ENCODE measurements at places on chromosomes 5 and 9. TPM values are rescaled to one million over a fixed set of nuclear protein-coding genes. Genes with fewer than 3 reads are reported as not detected.

- no peak for DNase-seq
Observed at GRCh38 chr9:3856592-3856991, 330.8 kb upstream of the RFX3 start.

GRCh38 chr9:123796618-123797484, 133.1 kb downstream of the DENND1A start:
- DNase-seq, result no peak

DNA sequence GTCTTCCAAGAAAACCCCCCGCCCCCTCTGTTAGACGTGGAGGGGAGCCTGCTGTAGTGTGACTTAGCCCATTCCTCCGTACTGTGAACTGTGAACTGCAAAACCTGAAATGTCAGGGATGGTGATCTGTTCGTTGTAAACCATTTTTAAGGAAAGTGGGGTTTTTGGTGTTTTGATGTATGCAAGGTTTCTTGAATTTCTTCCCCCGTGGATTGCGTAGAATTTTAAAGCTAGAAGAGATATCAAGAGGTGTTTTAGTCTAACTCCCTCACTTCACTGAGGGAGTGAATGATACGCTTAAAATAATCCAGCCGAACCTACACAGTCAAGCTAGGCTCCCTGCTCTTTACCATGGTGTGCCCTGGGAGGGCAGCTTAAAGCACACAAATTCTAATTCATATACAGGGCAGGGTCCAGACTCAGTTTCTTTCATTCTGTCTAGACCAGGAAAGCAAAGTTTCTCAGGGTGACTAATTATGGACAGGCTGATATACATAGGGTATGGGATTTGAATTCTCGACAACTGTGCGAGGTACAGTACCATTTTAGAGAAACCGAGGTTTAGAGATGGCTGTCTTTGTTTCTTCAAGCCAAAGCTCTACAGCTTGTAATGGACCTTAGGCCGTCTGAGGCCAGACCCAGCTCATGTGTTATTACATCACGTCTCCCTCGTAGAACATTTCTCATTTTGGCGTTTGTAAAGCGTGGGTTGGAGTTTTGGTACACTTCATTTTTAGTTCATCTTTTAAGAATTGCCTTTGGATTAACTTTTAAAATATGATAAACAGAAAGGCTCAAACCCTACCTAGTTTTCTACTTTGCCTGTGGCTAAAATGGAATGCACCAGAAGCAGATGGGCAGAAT, 2.7 kb downstream of the PTGER4 start:
- DNase-seq, result no peak

DNA sequence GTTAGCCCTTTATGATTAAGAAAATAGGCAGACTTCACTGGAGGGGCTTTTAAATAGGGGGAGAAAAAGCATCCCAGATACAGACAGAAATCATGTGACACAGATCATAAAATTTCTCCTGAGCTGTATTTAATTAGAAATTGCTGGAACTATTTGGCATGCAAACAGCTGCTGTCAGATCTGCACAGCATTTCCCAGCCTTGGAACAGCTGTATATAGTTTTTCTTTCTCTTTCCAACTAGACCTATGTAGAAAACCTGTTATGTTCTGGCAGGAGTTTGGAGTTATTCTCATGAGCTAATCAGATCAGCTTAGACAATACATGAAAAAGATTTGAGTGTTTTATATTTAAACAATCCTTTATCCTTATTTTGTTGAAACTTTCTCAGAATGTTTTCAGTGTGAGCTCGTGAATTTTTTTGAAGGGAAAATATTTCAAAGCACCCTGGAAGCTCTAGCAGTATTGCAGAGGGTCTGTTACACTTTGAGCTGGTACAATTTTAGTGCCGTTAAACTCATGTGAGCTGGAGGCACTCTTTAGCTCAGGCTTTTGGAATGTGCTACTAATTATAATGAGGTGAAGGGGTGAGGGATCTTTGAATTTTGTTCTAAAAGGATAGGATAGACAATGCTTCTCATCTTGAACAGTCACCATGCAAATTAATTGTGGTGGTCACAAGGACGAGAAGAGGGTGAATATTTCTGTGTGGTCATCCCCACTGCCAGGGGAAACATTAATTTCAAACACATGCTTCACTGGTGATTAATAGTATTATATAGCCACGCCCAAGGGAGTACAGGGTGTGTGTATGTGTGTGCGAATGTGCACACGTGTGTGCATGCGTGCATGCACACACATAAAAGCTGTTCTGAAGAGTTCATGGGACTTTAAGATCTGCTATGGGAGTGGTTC, 239.4 kb upstream of the FBXL7 start:
- no peak for DNase-seq

DNA sequence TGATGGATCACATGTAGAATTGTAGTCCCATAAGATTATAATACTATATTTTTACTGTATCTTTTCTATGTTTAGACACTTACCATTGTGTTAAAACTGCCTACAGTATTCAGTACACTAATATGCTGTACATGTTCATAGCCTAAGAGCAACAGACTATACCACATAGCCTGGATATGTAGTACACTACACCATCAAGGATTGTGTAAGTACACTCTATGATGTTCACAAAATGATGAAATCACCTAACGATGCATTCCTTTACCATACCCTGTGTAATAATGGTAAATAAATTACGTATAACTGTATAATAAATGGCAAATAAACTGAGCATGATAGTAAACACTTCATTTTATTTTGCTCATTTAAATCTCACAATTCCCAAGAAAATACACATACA, 60.3 kb downstream of the RICTOR start:
- no peak for DNase-seq

GRCh38 chr9:12614488-12614887, 78.7 kb upstream of the TYRP1 start:
- DNase-seq, result no peak

The NREP gene
- total RNA-seq, result 44.2 TPM

The SPATA31E1 gene
- total RNA-seq, result not detected

The SH3PXD2B gene
- 7.1 TPM for total RNA-seq

The SH2D3C gene
- 17.0 TPM for total RNA-seq

Measured in heart right ventricle (tissue), 16 donors.